ENCODE measurements at places on chromosomes 16 and 17.

DNA sequence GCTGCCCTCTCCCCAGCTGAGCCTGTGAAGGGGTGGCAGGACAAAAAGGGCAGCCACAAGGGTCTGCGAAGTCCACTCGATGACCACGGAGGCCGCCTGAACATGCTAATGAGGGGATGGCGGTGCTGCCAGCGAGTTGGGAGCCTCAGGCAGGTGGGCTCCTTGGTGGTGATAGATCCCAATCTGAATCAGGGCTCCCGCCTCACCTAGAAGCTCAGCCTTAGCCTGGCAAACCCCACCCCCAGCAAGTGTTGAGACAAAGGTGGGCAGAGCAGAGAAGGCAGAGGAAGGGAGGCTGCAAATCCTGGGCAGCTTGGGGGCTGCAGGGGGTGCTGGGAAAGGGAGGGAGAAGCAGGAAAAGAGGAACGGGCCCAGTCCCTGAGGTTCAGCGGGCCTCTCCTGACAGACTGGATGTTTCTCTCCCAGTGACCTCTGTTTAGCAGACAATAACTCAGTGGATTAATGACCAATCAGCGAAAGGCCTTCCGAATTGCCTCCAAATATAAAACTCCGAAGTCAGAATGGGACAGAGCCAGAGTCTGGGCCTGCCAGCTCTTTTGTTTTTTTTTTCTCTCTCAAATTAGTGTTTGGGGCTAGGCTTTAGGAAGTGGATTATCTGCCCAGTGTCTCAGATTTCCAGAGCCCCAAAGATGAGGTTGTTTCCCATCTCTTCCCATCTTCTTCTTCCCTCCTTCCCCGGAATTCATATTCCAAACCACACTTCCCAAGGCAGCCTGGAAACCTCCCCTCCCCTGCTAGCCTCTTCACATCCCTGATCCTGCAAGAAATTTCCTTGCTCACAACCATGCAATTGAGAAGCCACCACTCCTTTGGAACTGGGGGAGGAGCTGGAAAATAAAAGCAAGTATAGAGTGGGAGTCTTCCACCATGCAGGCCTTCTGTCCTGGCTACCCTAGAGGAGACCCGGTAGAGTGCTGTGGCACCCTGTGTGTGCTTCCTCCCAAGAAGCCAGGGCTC, 15.2 kb upstream of the HOXB2 start:
- no peak for DNase-seq

- DNase-seq, result no peak
Observed at GRCh38 chr17:72972263-72972951, 120.1 kb downstream of the SLC39A11 start.

DNA sequence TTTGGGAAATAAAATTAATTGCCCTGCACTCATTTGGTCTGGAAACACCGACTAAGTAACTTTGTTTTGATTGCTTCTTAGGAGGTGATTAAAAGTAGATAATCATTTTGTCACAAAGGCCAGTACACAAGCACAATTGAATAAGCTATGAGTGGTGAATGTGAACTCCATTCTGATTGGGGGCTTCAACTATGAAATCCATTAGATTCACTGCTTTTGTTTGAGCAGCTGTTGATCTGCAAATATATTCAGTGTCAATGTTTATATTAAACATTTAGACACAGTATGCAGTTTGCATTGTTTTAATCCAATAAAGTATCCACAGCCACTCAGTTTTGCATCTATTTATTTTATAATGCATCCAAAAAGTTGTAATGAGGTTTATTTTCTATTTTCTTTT, 817.5 kb downstream of the CDH11 start:
- no peak for DNase-seq

- DNase-seq, result no peak
Observed at GRCh38 chr16:82653550-82654511, 27.1 kb downstream of the CDH13 start.

DNA sequence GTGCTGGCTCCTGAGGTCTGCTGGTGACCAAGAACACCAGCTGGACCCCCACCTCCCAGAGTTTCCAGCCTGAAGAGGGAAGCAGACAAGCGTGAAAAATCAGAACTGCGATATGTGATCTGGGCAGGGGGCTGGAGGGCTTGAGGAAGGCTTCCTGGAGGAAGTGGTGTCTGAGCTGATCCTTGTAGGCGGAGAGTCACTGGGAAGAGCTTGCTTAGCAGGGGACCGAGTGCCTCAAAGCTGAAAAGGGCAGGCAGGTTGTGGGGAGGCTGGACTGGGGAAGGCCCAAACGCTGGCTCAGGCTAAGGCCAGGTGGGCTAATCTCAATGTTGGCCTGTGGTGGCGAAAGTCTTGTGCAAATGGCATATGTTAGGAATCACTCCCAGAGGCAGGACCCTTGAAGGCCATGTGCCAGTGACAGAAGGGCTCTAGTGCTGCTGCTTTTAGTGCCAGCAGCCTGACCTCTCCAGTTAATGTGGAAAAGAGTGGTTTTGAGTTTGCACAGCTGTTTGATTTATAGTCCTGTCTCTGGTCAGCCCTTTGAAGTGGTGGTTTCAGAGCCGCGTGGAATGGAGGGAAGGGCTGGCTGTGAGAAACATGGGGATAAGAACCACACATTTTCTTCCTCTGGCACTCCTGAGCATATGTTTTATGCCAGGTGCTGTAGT, 85.3 kb upstream of the LGALS9 start:
- no peak for DNase-seq

DNA sequence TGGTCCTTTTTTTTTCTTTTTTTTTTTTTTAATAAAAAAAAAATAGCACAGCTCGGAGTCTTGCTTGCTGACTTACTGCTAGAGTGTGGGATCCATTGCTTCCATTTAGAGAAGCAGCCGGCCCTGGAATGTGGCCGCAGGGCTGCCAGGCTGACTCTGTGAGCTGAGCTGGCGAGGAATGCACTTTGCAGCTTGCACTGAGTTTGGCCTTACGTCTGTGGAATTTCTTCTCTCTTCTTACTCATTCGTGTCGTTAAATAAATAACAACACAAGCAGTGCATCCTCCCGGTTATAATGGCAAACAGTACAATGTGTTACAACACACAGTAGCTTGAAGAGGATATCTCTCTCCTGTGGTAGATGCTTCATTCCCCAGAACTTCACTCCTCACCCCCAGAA, 69.2 kb downstream of the PRKCB start:
- DNase-seq, result no peak

DNA sequence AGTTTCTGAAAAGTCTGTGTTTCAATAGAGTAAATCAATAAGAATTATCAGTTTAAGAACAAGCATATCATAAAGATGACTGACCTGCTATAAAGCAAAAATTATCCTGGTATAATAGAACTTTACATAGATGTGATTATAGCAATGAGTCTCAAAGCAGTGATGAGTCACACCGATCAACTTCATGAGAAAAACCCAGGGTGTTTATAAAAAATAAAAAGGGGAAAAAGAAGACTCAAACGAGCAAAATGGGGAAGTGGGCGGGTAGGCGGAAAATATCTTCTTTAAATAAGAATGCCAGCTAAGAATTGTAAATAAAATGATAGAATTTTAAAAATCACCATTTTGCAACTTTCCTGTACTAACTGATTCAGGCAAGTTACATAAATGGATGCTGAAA, 46.8 kb downstream of the BRIP1 start:
- no peak for DNase-seq

- peak; percentile 48 for DNase-seq
Observed at GRCh38 chr17:78828470-78829185, 12.0 kb downstream of the USP36 start.

DNA sequence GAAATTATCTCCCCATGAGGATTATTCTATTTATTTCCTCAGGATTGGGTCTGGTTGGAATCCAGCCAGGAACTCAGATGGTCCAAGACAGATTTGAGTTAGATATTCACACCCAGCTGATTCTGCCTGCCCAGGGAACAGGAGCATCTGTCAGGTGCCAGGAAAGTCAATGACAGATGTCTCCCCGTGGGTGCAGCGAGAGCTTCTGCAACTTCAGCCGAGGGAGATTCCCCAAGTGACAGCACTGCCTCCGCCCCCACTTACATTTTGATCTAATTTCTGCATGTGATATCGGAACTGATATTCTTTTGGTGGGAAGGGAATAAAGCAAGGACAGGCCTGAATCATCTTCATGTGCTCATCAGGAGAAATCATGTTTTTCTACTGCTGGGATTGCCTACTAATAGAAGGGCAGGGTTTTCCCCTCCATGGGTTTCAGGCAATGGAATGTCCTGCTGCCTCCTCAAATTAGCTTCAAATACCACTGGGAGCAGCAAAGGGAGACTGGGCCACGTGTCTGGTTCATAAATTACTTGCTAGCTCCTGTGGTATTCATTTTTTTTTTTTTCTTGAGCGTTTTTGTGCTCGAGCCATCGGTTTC, 15.7 kb upstream of the DHX8 start:
- no peak for DNase-seq

DNA sequence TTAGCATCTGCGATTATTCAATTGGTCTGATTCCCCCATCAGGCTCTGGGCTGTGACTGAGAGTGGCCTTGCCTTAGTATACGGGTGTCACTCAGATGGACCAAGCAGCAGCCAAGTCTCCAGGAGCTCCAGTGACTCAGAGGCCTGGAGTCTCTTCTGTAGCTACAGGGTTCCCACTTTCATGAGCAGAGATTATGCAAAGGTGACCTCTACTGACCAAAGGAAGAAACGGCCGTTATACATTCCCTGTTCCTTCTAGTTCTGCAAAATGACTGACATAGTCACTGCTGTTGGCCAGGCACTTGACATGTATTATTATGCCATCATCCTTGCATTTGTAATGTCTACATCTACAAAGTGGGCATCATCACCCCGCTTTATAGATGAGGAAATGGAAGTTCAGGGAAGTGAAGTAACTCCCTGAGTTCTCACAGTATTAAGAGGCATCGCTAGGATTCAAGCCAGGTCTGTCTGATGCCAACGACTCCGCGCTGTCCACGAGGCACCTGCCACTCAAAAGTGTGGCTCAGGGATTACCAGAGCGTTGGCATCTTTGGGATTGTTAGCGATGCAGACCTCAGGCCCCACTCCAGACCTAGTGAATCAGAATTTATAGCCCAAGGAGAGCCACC, 23.3 kb downstream of the SLC38A7 start:
- peak; percentile 64 for DNase-seq

DNA sequence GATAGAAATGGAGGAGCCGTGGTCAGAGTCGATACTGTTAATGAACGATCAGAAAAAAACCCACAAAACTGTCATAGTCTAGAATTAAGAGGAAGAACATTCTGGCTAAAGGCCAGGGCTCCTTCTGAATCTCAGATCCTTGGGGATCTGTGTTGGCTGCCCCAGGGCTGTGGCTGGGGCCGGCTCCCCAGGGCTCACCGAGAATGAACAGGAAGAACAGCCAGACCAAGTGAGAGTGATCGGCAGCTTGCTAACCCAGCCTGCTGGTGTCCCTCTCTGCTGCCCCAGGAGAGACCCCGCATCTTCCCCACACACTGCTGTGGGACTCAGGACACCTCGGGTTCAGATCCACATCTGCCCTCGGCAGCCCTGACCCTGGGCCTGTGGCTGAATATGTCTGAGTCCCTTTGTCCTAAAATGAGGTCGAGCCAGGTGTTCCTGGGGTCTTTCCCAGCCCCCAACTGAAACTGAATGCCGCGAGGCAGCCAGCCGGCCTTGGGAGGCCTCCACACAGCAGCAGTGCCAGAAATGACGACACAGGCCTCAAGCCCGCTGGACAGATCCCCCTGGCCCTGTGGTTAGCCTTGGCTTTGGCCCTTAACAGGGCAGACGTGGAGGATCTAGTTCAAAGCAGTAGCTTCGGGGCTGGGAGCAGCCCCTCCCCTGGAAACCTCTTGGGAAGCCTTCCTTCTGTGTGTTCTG, 23.9 kb upstream of the CLEC18A start:
- no peak for DNase-seq

GRCh38 chr17:30218799-30219198, 16.7 kb downstream of the SLC6A4 start:
- no peak for DNase-seq

DNA sequence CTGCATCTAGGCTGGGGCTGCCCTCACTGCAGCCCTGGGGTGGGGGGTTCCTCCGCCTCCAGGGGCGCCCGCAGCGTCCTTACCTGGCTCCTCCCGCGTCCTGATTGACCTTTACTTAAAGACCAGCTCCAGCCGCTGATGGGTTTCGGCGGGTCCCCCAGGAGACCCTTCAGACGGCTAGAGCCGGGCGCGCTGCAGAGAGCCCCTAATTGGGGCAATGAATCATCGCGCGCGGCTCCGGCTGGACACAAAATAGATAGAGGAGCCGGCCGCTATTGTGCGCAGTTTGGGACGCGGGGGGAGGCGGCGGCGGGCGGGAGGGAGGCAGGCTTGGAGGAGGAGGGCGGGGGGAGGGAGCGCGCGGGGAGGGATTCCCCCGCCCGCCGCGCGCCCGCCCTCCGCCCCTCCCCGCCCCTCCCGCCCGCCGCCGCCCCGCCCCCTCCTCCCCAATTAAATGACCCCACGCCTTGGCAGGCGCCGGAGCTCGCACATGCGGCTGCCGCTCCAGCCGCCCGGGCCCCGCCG, 56.5 kb upstream of the CIBAR2 start:
- peak; percentile 93 for DNase-seq

DNA sequence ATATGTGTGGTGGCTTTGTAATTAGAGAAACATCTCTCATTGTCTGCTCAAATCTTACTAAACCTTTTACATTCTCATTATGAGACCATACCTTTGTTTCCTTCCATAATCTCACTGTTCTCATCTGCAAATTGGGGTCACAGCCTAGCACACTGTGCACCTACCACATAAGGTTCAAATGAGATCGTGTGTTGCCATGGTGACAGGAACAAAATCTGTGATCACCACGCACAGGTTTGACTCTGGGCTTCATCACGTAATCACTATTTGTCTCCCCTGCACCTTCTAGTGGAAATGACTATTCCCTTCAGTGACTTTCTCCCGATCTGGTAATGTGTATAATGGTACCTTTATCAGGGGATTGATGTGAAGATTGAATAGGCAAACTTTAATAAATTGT, 26.1 kb downstream of the CDH8 start:
- no peak for DNase-seq

GRCh38 chr16:31061126-31061812, 12.8 kb downstream of the ZNF668 start:
- no peak for DNase-seq

GRCh38 chr16:74298104-74298503, 1.5 kb downstream of the PSMD7 start:
- no peak for DNase-seq

GRCh38 chr16:67649494-67649931, 4.6 kb downstream of the CARMIL2 start:
- no peak for DNase-seq

GRCh38 chr16:85286066-85286831, 174.0 kb upstream of the CIBAR2 start:
- no peak for DNase-seq

DNA sequence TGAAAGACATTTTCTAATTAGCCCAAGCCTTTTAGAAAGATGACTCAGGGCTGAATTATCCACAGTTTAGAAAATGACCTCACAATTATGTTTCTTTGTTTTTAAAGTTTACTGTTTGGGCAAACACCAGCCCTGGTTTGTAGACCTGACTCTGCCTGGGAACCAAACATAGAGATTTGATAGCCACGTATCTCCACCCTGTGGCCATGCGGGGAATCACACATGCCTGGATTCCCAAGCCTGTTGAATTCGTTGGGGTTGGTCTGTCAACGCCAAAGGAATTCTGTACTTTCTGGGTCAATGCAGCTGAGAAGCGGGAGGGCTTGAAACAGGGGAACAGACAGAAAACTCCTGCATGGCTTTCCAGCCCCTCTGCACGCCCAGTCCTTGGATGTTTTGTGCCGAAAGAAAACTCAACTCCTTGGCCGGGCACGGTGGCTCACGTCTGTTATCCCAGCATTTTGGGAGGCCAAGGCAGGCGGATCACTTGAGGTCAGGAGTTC, 26.9 kb downstream of the CD300A start:
- DNase-seq, result peak; percentile 77
